ENCODE measurements at places on chromosomes 5 and 9.

DNA sequence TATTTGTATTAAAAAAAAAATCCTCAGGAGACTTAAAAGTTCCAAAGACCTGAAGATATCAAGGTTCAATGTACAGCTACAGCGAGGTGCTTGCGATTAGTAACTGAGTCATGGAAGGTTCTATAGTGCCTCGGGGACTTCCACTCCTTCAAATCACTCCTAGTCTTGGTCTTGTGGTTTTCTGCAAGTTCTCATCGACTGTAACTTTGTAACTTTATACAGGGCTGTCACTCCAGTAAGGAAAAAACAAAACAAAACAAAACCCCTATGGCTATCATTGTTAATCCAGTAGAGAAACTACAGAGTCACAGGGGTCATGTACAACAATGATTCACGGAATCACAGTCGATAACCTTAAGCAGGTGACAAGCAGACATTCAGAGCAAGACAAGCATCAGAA is 39.8 kb upstream of the SELENOP start:
- no peak for DNase-seq

- DNase-seq, result no peak
Measured at GRCh38 chr5:16881251-16881650, 54.8 kb downstream of the MYO10 start.

GRCh38 chr9:107242073-107243030 is 40.7 kb upstream of the RAD23B start:
- DNase-seq, result no peak

GRCh38 chr9:131459056-131459455 is 43.7 kb upstream of the POMT1 start:
- no peak for DNase-seq

DNA sequence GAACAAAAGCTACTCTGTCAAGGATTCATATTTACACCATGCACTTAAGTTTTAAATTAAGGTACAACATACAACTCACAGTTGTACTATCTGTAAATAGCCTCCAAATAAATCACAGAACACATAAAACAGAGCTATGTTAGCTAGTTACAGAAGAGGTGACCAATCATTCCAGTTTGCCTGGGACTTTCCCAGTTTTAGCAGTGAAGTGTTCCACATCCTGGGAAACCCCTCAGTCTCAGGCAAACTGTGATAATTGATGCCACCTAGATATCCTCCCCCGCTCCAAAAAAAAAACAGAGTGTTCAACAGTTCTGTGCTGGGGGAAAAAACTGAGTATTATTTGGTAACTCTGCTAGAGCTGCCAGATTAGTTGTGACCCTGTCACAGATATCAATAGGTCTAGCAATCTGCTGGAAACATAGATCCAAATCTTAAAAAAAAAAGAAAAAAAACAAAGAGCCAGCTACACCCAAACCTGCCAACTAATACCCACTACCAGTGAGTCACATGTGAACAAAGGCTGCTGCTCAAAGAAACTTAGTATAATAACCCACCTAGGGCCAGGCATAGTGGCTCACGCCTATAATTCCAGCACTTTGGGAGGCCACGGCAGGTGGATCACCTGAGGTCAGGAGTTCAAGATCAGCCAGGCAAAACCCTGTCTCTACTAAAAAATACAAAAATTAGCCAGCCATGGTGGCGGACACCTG is 5.7 kb downstream of the TBCA start:
- DNase-seq, result no peak

DNA sequence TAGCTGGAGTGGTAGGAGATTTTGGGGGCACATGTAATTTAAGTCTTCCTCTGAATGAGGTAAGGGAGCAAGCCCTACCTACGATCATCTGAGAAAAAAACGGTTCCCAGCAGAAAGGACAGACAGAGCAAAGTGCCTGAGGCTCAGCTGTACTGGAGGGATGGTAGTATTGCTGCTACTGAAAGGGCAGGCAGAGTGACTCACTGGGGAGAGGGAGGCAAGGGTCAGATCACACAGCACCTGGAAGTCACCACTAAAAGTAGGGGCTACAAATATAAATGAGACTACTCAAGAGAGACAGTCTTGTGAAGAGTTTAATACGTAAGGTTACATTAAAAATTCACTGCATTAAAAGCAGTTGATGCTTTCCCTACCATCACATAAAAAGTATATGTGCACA is 75.9 kb downstream of the NFIB start:
- DNase-seq, result no peak

DNA sequence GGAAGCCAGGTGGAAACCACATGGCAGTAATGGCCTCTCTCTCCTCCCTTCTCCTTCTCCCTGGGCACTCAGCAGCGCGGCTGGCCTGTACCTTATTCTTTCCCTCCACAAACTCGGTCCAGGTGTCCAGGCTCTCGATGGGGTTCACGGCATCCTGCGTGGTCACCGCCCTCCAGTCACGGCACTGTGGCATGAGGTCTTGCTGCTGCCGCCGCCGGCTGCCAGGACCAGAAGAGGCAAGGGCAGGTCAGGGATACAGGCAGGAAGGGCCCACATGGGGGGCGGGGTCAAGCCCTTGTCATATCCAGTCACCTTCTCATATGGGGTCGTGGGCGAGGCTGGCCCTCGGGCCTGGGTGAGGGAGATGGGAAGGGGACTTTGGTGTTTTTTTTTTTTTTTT is 25.6 kb downstream of the FLT4 start:
- DNase-seq, result no peak

GRCh38 chr9:103734471-103734870 is 359.6 kb upstream of the SMC2 start:
- no peak for DNase-seq

DNA sequence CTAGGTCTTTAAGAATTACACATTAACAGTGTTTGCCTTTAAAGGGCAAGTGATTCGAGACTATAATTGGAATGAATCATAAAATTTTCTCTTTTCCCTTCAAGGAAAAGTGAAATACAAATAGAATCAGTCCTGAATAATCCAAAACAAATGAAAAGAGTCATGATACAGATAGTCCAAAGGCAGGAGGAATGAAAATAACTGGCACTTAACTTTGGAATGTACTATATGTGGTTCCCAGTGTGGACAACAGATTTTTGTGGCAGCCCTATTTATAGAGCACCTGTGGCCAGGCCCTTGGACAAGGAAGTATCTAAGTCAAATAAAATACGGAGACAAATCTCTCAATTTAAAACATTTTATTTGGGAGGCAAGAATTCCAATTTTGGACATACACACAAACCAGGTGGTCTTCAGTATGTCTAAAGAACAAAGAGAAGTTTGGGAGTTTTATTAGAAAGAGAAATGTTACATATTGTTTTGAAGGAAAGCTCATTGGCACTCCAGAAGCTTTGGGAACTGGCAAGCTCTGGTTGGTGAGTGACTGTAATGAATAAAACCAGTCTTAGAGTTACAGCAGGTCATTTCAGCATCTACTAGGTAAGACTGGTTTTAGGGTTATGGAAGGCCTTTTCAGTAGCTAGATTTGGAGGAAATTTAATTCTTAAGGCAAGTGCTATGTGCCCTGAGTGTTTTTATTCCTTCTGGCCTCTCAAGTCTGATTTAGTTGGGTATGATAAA is 116.0 kb upstream of the PAM start:
- DNase-seq, result no peak

GRCh38 chr5:149371296-149371962 is 7.7 kb downstream of the IL17B start:
- DNase-seq, result peak; percentile 68

GRCh38 chr5:79922626-79923025 is 68.4 kb downstream of the MTX3 start:
- no peak for DNase-seq

GRCh38 chr5:136309932-136310598 is 55.3 kb downstream of the TRPC7 start:
- no peak for DNase-seq
